ENCODE measurements at places on chromosomes 5 and 9. TPM values are rescaled to one million over a fixed set of nuclear protein-coding genes. Genes with fewer than 3 reads are reported as not detected.

DNA sequence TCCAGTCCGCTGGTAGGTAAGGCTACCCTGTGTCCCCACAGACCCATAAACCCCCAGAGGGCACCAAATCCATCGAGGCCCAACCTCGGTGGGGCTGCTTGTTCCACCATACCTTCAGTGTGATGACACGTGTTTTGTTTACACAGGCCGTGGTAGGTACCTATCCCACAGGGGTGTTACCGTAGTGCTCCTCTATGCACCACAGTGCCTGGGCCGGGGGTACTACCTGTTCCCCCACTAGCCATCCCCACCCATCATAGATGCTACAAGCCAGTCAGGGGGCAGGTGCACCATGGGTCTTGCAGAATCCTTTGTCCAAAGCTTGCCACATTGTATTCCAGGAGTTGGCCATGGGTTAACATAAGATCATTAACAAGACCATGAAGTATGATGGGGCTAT, 796.2 kb downstream of the EFNA5 start:
- no peak for DNase-seq

The TOR1A gene
- 38.3 TPM for polyA plus RNA-seq

DNA sequence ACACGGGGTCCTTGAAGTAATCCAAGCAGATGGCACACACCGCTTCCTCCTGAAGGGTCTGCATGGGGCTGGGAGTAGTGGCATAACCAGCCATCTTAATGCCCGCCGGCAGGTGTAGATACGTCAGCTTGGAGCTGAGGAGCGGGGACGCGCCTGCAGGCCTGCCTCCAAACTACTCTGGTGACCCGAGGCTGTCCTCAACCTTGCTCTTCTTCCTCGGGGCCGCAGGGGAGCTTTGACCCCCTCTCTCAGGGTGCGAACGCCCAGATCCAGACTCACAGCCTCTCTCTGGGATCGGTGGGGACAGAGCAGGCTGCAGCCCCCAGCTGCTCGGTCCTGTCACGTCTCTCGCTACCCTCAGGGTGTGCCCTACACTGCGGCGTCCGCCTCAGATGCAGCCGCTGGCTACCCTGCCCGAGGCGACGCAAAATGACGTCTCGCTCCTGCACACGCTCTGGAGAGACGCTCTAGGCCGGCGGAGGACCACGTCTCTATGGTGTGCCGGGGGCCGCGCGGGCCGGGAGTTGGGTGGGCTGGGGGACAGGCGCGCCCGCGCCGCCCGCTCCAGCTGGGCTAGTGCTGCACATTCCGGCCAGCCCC, at the start of gene TRIM52:
TSS of gene TRIM52 (minus strand) at position 424 of the 600 bp plus-strand sequence. CDS start at position 94, 330 bp downstream.
- DNase-seq: peak; percentile 91

GRCh38 chr9:114278881-114279570, 43.9 kb upstream of the ORM1 start:
- DNase-seq: no peak

- no peak for DNase-seq
These were observed 32.4 kb downstream of the PDZD2 start for GRCh38 chr5:31671339-31671741.

The ADGRD2 gene
- polyA plus RNA-seq: 0.08 TPM

DNA sequence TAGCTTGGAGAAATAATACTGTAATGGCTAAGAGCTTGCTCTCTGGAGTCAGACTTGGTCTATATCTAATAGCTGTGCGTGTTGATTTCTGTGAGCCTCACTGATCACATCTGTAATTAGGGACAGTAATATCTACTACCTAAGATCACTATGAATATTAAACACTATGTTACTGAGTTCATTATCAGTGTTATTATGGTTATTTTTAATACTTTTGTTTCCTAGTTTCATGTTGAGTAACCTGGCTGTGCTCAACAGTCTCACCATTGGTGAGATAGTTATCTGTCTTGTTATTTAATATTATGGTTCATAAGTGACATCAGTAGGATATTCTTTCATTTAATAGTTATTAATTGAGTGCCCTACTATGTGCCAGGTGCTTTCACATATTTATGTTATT, 22.4 kb upstream of the CAVIN4 start:
- DNase-seq: no peak

DNA sequence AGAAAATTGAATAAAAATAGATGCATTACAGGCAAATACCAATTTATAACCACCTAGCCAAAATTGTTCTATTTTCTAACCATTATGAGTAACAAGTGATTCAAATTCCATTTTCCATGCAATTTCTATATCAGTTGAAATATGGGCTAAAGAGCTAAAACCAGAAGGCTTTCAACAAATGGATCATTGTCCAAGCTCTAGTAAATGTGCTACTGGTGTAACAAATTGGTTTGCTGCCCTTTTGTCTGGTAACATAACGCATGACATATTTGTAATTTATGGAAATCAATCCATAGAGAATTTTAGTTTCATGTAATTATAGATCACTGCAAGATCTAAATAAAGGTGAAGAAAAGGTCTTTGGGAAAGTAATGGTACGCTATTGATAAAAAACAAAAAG, 708.0 kb upstream of the GRAMD2B start:
- no peak for DNase-seq

The SPINK13 gene
- 0.60 TPM for polyA plus RNA-seq

The SLC23A1 gene
- polyA plus RNA-seq: 1.6 TPM

The TIGD6 gene
- polyA plus RNA-seq: 4.0 TPM

The TRAF1 gene
- 7.0 TPM for polyA plus RNA-seq

The FEM1C gene
- polyA plus RNA-seq: 21.3 TPM

GRCh38 chr5:172573986-172574870, 66.8 kb upstream of the NEURL1B start:
- DNase-seq: no peak

- DNase-seq: no peak
These were observed 20.8 kb downstream of the MINAR2 start for GRCh38 chr5:129768735-129769134.

The BHMT2 gene
- polyA plus RNA-seq: 2.0 TPM

DNA sequence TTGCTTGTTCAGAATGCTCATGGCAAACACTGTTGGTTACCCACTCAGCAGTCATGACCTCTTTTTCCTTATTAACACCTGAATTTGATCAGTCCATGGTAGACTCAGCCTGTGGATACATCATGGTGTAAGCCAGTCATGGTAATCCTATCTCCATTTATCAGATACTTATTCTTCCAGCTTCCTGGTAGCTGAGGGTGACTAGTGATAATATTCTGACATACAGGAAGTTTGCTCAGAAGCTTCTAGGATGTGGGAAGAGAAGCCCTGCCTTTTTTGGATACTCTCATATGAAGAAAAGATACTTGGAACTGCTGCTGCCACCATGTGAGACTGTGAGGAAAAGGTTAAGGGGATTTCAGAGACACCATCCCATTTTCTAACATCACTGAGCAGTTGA, 7.3 kb downstream of the GDA start:
- DNase-seq: no peak

The IL9 gene
- not detected for polyA plus RNA-seq

The BSPRY gene
- polyA plus RNA-seq: 6.7 TPM

GRCh38 chr5:1948111-1948510, 65.4 kb upstream of the IRX4 start:
- no peak for DNase-seq

The ZNF622 gene
- 18.9 TPM for polyA plus RNA-seq

The SLC38A9 gene
- polyA plus RNA-seq: 31.2 TPM

GRCh38 chr9:126454215-126454614, 127.6 kb downstream of the MVB12B start:
- no peak for DNase-seq

DNA sequence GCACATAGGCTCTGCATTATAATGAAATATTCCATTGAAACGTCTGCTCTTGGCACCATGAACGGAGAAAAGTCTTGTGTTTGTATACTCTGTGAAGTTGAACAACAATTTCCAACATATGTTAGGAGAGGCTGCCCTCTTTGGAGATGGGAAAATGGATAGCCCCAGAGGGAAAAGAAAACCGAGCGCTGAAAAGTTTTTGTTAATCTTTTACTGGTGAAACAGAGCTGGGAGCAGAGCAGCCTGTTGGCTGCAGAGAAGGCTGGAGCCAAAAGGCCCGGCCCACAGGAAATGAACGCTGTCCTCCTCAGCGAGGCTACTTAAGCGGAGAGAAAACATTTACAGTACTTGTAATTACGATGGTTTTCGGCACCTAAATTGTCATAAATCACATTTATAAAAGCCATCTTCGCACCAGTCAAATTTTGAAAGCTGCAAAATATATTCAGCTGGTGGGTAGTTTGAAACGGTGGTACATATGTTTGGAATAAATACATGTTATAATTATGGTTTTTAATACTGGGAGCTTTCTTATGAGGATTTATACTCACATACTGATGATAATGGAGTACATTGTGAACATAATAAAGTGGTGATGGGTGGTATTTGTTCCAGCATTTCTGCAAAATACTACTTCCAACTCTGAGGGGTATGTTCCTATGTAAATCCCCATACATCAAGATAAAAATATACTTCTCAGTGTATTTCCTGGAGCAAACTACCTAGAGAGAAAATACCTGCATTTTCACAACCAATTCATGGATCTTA, 129.6 kb upstream of the CNTLN start:
- DNase-seq: peak; percentile 73

DNA sequence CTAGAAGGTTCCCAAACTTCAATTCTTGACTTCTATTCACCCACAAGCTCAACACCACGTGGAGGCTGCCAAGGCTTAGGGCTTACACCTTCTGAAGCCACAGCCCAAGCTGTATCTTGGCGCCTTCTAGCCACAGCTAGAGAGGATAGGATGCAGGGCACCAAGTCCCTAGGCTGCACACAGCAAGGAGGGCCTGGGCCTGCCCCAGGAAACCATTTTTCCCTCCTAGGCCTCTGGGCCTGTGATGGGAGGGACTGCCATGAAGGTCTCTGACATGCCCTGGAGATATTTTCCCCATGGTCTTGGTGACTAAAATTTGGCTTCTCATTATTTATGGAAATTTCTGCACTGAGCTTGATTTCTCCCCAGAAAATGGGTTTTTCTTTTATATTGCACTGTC, 112.5 kb downstream of the CPLANE1 start:
- no peak for DNase-seq

DNA sequence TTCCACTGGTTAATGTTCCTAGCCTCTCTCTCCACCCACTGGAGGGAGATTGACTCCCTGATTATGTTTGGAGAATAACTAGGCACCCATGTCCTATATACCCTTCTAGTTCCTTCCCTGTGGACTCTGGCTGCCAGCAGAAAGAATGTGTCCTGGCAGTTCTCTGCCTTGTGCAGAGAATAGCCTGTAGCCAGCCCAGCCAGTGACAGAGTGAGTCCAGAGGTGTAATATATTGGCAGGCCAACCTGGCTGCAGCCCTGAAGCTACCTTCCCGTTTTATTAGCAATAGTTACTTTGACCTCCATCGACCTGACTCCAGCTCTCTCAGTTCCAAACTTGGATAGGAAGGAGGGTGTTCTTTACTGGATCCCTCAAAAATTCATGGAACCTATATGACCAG, 8.1 kb downstream of the SETD9 start:
- DNase-seq: no peak

DNA sequence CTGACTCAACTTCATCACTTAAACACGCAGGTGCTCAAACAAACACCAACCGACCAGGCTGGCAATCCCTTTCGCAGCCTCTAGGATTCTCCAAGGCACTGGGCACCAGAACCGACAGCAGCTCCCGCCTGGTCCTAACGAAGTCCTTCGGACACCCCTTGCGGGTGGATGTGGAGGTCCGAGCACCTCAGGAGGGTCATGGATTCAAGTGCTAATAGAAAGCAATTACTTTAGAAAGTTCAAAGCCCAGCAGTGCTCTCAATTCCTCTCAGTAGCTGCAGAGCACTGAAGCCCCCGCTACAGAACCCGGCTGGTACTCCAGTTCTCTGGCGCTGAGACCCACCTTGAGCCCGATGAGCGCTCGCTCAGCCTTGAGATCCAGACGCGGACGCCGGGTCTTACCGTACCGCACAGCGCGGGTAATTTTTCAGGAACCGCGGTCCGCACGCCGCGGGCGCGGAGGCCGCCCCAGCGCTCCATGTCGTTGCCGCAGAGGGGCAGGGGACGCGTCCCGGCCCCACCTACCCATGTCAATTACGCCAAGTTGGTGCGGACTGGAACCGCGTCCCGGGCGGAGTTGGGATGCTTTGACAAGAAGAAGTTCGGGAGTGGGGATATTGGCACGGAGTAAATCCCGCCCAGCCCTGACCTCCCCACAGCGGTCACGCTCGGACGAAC, 638 bp downstream of the MARCHF3 start:
- DNase-seq: peak; percentile 22

DNA sequence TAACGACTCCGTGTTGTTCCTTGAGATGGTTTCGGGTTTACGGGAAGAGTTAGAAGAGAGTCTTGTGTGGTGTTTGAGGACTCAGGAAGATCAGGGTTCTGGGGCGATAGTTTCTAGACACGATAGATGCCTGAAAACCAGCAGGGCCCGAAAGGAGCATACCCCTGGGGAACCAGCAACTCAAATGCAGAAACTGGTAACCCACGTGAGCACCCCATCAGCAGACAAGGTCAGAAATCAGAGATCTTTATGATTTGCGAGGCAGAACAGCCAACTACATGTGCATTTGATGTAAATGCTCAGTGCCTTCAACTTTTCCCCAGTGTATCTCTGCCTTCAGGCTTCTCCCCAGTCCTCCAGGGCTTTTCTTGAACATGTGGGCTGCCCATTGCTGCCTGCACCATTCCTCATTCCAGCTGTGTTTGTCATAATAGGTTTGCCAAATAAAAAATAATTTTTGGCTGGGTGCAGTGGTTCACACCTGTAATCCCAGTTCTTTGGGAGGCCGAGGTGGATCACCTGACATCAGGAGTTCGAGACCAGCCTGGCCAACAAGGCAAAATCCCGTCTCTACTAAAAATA, 75.1 kb downstream of the BASP1 start:
- DNase-seq: no peak

The ZBED3 gene
- 25.1 TPM for polyA plus RNA-seq

- no peak for DNase-seq
These were observed 66.1 kb downstream of the HAPLN1 start for GRCh38 chr5:83654427-83654994.

DNA sequence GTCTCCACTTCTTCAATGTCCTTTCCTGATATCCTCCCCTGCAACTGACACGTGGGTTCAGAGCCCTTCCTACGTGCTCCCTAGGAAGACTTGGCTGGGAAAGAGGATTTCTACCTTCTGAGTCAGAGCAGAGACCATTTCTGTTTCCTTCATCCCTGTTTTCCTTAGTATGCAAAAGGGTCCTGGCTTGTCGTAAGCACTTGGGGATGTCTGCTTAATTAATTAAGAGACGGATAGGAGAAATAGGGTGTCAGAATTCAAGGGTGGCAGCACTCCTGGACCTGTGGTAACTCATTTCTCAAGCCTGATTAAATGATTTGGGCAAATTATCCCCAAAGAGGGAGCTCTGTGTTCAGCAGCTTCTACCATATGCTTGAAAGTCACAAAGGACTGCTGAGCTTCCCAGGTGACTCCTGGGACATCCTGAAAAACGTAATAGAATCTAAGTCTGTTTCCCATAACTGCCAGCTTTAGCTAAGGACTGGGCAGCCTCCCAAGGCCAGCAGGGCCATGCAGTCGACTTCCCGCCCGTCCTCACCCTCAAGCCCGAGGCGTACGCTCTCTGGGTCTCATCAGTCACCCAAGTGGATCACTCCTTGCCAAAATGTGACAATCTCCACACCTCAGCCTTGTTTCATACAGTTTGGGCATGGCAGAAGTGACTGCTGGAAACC, 20.5 kb downstream of the ABCA1 start:
- no peak for DNase-seq

The CD74 gene
- polyA plus RNA-seq: 176 TPM

The CNTFR gene
- polyA plus RNA-seq: 35.3 TPM

All from right lung (tissue), 10 donors.